Kidney (tissue), 22 donors: ENCODE measurements at places on chromosomes 13 and 19. TPM values are rescaled to one million over a fixed set of nuclear protein-coding genes. Genes with fewer than 3 reads are reported as not detected.

Gene CERS1
- total RNA-seq = 0.50 TPM

Gene CASP14
- 0.16 TPM for total RNA-seq

Gene GARIN5A
- total RNA-seq = 2.0 TPM

Gene SELENOV
- total RNA-seq = not detected

Gene LMTK3
- 8.4 TPM for total RNA-seq

Gene CACNA1A
- 1.7 TPM for total RNA-seq

Gene ERICH6B
- not detected for total RNA-seq

Gene DGKH
- 28.8 TPM for total RNA-seq

Gene MAP4K1
- 17.7 TPM for total RNA-seq

Gene LYL1
- total RNA-seq = 13.8 TPM

Gene NACC1
- total RNA-seq = 46.1 TPM

Gene ZNF99
- total RNA-seq = 0.25 TPM

Gene WDR88
- not detected for total RNA-seq

Gene PCDH20
- total RNA-seq = 3.0 TPM

Gene SYCN
- not detected for total RNA-seq

Gene TUBA3C
- total RNA-seq = not detected

Gene CATSPERD
- not detected for total RNA-seq

Gene ERICH4
- total RNA-seq = not detected

Gene MRI1
- total RNA-seq = 46.5 TPM

Gene COMP
- total RNA-seq = 33.2 TPM

Gene BEST2
- not detected for total RNA-seq

Gene ZNF724
- total RNA-seq = 3.1 TPM

Gene ZNF649
- total RNA-seq = 16.2 TPM

Gene KLK2
- total RNA-seq = not detected

Gene FLT3
- 2.9 TPM for total RNA-seq

Gene ZFP36
- total RNA-seq = 132 TPM

Gene GSK3A
- total RNA-seq = 39.2 TPM

Gene ZNF98
- 1.2 TPM for total RNA-seq

Gene ZNF763
- total RNA-seq = 9.8 TPM
